ENCODE measurements at places on chromosomes 3 and 15. TPM values are rescaled to one million over a fixed set of nuclear protein-coding genes. Genes with fewer than 3 reads are reported as not detected.
A peak's percentile ranks its signal among the peaks of the same experiment; 100 is the strongest.

CALML4 gene
- 1.9 TPM for polyA plus RNA-seq

DNA sequence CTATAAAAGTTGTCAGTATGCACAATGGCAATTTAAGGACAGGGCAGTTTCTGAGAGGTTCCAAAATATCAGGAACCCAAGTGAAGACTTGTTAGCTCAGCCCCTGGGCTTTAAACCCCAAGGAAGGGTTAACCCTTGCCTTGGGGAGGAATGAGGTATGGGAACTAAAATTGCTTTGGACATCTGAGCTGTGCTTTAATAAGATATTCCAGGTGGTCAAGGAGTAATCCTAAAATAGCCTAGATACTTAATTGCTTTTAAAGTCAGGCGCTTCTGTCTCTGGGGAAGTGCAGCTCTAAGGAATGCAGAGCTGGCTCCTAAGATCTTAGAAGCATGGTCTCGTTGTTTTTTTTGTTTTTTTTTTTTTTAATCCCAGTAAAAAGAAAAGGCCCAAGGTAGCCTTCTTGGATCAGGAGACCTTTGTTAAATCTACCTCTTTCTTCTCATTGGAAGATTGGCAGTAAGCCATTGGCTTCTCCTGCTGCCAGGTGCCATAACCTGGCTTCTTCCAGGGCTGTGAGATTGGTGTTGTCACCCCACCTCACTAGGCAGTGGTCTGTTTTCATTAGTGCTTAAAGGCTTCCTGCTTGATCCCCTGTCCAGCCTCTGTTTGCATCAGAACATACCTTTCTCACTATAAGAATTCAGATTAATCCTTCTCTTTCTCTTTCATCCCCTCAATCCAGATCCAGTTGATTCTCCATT lies 24.5 kb downstream of the ARID3B start:
- no peak for DNase-seq

RTP1 gene
- polyA plus RNA-seq, result not detected

CISH gene
- 4.1 TPM for polyA plus RNA-seq

MAP2K1 gene
- 30.9 TPM for polyA plus RNA-seq

HES1 gene
- polyA plus RNA-seq, result 210 TPM

DNA sequence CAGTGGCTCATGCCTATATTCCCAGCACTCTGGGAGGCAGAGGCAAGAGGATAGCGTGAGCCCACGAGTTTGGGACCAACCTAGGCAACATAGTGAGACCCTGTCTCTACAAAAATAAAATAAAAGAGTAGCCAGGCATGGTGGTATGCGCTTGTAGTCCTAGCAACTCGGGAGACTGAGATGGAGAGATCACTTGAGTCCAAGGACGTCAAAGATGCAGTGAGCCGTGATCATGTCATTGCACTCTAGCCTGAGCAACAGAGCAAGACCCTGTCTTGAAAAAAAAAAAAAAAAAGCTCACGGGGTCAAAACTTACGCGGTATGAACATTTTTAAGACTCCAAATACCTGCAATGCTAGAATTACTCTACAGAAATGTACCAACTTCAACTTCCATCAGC lies 37.1 kb upstream of the COLQ start:
- DNase-seq, result no peak

ZDHHC23 gene
- polyA plus RNA-seq, result 0.99 TPM

SLC22A13 gene
- polyA plus RNA-seq, result 0.11 TPM

DNA sequence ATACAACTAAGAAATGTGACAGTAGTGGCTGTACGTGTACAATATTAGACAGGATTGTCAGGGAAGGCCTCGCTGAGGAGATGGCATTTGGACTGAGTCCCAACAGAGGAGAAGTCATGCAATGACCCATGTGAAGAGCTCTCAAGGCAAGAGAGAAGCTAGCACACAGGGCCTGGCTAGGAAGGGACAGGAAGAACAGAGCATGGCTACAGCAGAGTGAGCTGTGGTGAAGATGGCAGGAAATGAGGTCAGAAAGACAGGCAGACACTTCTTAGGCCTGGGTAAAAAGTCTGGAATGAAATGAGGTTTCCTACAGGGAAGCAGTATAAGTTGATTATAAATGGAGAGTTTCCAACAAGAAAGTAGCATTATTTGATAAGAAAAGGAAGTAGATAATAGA lies 33.2 kb upstream of the LEKR1 start:
- DNase-seq, result no peak

- DNase-seq, result no peak
These were observed 47.2 kb upstream of the SLC41A3 start for GRCh38 chr3:126130981-126131745.

DNA sequence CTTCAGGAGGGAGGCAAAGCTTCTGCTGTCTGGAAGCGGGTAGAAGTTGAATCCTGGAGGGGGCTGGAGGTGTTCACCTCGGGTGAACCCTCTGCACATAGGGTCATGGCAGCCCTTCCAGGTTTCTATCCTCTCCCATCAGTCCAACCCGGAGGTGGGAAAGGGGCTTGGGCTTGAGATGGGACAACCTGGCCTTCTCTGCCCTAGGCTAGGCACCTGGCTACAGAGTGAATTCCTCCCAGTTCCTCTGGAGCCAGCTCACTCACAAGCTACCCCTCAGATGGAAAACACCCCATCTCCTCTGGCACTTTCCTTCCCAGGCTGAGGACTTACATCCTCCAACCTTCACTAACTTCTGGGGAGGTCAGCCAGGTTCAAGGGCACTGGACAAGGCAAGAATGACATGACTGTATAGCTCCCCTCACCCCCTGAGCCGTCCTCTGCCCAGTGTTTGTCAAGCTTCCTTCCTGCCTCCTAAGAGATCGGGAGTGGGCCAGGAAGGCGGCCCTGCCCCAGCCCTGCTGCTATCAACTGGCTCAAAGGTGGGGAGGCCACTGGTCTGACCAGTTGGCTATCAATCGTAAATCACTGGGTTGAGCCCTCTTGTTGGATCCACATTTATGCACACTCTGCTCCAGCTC lies 45.8 kb downstream of the KLF15 start:
- DNase-seq, result no peak

- no peak for DNase-seq
These were observed 25.5 kb downstream of the B3GNT5 start for GRCh38 chr3:183278479-183279088.

- peak; percentile 14 for DNase-seq
These were observed 1.5 kb downstream of the ITGB5 start for GRCh38 chr3:124885466-124886167.

DNA sequence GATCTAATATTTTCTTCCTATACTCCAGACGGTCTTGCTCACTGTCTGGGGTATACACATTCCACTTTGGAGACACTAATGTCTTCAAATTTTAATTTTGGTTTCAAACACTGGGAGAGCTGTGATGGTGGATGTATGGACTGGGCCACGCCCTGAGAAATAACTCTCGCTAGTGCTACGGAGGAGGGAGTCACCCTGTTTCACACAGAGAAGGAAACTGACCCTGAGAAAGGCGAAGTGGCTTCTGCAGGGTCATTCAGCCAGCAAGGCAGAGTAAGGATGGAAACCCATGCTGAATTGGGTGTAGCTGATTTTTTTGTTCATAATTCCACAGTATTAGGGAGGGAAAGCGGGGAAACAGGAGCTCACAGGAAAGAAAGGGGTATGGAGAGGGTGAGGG lies 8.6 kb upstream of the SKIC8 start:
- no peak for DNase-seq

SPINT1 gene
- 4.1 TPM for polyA plus RNA-seq

DNA sequence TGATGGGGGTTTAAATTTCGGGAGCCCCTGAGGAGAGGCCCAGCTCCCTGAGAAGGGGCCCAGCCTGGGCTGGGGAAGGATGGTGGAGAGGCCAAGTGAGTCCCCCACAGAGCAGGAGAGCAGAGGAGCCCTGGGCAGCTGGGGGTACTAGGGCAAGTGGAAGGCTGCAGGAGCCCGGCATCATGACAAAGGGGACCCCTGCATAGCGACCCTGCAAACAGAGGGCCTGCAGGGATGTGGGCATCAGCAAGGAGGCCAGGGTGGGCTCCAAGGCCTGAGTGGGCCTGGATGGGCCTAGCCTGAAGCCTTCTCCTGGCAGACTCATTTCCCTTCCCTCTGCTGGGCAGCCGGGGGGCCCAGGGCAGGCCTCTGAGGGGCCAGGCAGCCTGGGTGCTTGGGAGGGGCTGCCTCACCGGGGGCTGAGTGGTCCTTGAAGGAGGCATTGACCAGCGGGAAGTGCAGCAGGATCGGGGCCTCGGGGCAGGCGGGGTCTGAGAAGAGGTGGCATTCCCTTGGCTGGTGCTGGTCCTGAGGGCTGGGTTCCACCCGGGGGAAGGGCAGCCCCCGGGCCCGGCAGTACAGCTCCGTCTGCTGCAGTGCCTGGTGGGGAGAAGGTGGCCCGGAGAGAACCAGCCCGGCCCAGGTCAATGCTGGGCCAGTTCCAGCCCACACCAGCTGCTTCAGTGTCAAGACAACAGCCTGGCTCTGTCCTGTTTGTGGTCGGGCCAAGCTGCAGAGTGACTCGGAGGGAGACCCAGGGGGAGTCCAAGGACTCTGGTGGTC lies 24.7 kb downstream of the PLA2G4D start:
- no peak for DNase-seq

GRCh38 chr15:65231306-65231705 lies 20.0 kb upstream of the CILP start:
- DNase-seq, result no peak

- DNase-seq, result no peak
These were observed 1.1 kb downstream of the CLCN2 start for GRCh38 chr3:184360070-184360928.

DNA sequence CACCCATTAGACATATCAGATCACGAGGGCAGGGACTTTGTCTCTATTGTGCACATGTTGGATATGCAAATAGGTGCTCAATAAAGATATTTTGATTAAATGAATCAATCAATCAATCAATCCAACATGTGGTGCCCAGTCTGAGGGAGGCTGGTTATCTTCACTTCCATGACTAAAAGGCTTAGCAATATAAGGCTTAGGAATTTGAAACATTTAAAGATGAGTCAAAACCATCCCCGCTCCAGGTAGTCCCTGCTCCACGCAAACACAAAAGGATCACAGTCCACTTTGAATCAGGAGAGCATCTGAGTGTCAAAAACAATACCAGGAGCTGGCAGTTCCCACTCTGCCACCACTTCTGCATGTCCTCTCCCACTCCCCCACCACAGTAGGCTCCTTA lies 25.8 kb upstream of the PRICKLE2 start:
- DNase-seq, result no peak

DNA sequence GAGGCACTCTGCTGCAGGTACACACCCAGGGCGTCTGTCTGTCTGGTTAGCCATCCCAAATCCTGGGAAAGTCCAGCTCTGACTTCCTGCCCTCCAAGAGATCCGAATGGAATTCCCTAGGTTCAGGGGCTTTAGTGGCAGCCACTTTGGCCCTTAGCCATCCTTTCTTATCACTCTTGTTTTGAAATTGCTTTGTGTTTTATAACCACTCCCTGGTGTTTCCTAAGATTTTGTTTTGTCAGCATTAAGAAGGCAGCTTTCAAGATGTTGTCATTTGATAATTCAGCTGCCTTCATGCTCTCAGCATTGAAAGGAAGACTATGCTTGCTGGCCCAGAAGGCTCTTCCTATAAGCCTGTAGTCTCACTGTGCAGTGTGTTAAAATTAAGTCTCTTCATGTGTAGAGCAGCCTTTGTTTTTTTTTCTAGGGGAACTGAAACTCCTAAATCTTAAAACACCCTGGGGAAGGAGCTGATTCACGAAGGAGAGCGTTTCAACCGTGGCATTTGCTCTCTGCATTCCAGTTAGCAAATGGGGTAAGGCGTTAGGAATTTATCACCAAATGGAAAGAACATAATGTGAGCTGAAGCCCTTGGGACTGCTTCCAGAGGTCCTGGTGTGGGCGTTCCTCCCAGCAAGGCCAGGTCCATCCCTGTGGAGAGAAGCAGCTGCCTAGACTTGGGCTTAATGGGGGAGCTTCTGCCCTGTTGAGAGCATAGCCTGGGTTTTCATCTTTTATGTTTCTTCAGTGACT lies 14.2 kb upstream of the CLEC3B start:
- peak; percentile 98 for DNase-seq

DNA sequence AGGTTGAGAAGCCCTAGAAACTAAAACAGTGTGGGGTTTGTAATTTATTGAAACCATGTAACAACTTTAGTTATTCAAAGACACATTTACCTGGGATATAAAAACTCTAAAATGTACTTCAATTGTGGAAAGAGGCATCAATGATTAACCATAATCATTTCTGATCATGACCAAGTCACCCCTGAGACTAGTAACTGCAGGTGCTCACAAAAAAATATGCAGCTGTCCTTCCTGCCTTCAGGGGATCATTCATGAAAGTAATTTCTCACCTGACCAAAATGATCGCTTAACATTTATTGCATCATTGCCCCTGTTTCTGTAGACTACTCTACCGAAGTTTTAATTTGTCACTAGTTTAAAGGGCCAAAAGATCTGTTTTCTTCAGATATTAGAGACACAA lies 9.0 kb downstream of the ACP3 start:
- DNase-seq, result no peak

PYGO1 gene
- 1.4 TPM for polyA plus RNA-seq

APOD gene
- polyA plus RNA-seq, result 3.1 TPM

- DNase-seq, result peak; percentile 21
These were observed 267.8 kb downstream of the RAP2B start for GRCh38 chr3:153429821-153430220.

Measured in endothelial cell of umbilical vein (primary cell).